Liver (tissue), 10 donors: ENCODE measurements at places on chromosomes 7 and 10. TPM values are rescaled to one million over a fixed set of nuclear protein-coding genes. Genes with fewer than 3 reads are reported as not detected.

SPDYE2B gene
- 0.28 TPM for polyA plus RNA-seq

DNA sequence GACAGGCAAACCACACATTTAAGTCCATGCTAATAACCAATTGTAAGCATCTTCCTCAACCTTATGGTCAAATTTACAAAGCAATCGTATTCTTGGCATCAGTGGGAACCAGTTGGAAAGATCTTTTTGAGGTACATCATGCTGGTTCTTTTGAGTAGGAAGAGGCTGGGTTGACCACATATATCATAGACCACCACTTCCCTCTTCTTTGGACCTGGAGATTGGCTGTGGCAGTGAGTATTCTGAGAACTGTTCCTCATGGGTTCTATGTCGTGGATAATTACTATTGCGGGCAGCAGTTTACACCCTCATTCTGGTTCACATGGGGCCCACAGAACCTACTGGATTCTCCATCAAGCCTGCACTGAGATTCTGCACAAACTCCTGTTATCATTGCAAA, 35.5 kb upstream of the C1GALT1 start:
- H3K4me1 ChIP-seq: no peaks in the 10 kb centered on the region
- H3K27ac ChIP-seq: no peak overlapping the region
- no peaks in the 10 kb centered on the region for H3K27me3 ChIP-seq
- DNase-seq: no peak
- no peaks in the 10 kb centered on the region for H3K36me3 ChIP-seq

DNA sequence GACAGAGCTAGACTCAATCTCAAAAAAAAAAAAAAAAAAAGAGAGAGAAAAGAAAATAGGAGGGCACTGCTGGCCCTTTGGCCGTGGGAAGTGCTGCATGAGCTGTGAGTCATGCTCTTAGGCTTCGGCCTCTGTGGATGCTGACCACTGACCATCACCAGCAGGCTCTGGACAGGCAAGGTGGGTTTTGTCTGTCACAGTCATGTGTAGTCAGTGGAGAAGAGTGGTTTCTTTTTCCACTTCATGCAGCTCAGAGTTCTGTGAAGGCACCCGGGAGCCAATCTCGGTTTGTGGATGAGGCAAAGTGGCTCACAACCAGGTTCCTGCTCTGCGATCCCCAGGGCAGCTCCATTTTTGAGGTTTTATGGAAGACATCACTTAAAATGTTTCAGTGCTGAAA, 58.1 kb downstream of the PRTFDC1 start:
- H3K4me1 ChIP-seq: no peaks in the 10 kb centered on the region
- H3K36me3 ChIP-seq: no peaks in the 10 kb centered on the region
- no peak overlapping the region for H3K27ac ChIP-seq
- H3K27me3 ChIP-seq: no peaks in the 10 kb centered on the region
- no peak for DNase-seq

CNNM1 gene
- 0.10 TPM for polyA plus RNA-seq
